ENCODE measurements at places on chromosomes 16 and 17. TPM values are rescaled to one million over a fixed set of nuclear protein-coding genes. Genes with fewer than 3 reads are reported as not detected.

DNA sequence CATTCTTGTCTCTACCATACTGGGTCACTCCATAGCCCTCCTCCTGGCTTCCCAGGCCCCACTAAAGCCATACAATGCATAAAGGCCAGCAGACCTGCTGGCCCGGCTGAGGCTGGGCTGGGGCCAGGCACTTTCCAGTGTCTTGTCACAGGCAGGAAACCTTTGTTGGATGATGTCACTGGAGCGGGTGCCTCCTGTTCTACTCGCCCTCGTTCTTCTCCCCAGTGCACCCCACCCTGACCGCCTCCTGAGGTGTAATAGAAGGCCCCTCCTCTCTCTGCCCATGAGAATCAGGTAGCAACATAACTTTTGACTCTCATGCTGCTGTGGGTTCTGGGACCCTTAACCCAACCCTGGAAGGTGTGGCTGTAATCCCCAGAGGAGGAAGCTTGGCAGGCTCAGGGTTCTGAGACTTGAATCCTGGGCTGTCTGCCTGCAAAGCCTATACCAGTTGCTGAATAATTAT is 54.2 kb upstream of the IL34 start:
- DNase-seq, result peak; percentile 42

- DNase-seq, result no peak
Measured at GRCh38 chr16:86856946-86857586, 278.7 kb downstream of the FOXL1 start.

GRCh38 chr16:3681206-3681605 is 26.7 kb downstream of the DNASE1 start:
- DNase-seq, result no peak

GRCh38 chr16:81668243-81669097 is 110.6 kb upstream of the PLCG2 start:
- no peak for DNase-seq

DNA sequence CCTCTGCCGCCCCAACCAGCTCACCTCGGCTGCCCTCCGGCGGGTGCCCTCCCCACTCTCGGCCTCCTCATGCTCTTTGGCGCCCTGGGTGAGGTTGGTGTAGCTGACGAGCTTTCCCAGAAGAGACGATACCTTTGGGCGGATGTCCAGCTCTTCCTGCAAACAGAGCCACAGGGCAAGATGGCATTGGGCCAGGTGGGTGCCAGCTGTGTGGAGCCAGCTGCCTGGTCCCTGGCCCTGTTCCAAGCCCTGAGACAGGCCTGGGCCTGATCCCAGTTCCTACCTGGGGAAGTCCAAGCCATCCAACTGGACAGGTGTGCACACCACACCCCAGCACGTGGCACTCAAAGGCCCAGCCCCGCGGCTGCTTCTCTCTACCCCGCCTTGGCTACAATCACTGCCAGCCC is 6.9 kb downstream of the SLC12A4 start:
- DNase-seq, result peak; percentile 97

DNA sequence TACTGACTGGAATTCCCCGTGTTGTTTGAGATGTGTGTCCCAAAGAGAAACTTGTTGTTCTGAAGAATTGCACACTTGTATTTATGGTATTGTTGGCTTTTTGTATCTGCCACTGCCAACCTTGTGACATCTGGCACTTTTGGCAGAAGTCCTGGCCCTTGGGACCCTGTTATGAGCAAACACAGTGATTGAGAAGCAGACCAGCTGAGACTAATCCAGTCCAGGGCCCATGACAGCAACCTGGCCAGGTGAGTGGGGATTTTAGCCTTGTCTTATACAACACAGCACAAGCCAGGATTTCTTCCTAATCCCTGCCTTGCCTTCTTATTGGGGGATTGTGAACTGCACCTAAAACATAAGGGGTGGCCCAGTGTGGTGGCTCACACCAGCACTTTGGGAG is 80.0 kb downstream of the NTN1 start:
- no peak for DNase-seq

C17orf50 gene
- not detected for total RNA-seq

MYO15B gene
- 53.5 TPM for total RNA-seq
